ENCODE measurements at places on chromosomes 11 and 22. TPM values are rescaled to one million over a fixed set of nuclear protein-coding genes. Genes with fewer than 3 reads are reported as not detected.

- H3K4me1 ChIP-seq, result peaks cover 47% of the 10 kb centered on the region
- peaks cover 3% of the 10 kb centered on the region for H3K27me3 ChIP-seq
- H3K36me3 ChIP-seq, result peaks cover 14% of the 10 kb centered on the region
- H3K4me3 ChIP-seq, result no peak overlapping the region
Observed at GRCh38 chr11:76185931-76186401, 20.3 kb downstream of the WNT11 start.

GRCh38 chr11:91871048-91871447 is 353.6 kb upstream of the FAT3 start:
- no peaks in the 10 kb centered on the region for H3K27me3 ChIP-seq
- no peak overlapping the region for H3K4me3 ChIP-seq
- H3K36me3 ChIP-seq, result no peaks in the 10 kb centered on the region
- H3K4me1 ChIP-seq, result peaks cover 21% of the 10 kb centered on the region

GRCh38 chr11:76700177-76701100 is 29.9 kb upstream of the LRRC32 start:
- peak; percentile 88 for DNase-seq
- H3K27me3 ChIP-seq, result no peaks in the 10 kb centered on the region
- peak overlapping the region; percentile 7 for H3K27ac ChIP-seq
- H3K4me1 ChIP-seq, result peaks cover 15% of the 10 kb centered on the region
- H3K36me3 ChIP-seq, result no peaks in the 10 kb centered on the region

- H3K4me3 ChIP-seq, result no peak overlapping the region
- peaks cover 16% of the 10 kb centered on the region for H3K4me1 ChIP-seq
- H3K36me3 ChIP-seq, result no peaks in the 10 kb centered on the region
- no peaks in the 10 kb centered on the region for H3K27me3 ChIP-seq
Observed at GRCh38 chr22:33812360-33812977, 107.8 kb downstream of the LARGE1 start.

DNA sequence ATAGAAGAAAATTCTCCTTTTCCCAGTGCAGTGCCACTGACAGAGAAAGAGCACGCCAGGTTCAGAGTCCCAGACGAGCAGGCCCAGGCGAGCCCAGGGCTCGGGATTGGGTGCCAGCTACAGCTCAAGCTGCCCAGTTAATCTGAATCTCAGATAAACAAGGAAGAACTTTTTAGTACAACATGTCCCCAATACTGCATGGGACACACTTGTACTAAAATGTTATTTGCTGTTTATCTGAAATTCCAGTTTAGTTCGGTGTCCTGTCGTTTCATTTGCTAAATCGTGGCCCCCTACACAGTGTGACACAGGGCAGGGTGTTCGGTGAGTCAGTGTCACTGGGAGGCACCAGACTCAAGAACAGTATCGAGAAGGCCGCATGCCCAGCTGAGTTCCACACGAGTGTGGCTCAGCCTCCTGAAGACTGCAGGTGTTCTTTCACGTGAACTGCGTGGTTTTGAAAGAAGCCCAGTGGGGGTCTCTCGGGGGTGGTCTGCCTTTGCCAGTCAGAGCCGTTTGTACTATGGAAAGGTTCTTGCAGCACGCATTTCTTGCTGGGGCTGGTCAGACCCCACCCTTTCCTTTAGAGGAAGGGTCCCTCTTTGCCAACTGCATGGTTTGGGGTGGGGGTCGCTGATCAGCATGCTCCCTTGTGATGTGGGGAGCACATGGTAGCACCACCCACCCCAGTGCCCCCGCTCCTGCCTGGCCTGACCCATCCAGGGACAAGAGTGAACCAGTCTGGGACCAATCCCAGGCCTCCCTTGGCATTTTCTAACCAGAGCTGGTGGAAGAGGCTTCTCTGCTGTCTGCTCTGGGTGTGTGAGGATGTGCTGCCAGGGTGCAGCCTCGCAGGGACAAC is 115.6 kb upstream of the B3GAT1 start:
- H3K27me3 ChIP-seq, result peaks cover 9% of the 10 kb centered on the region
- no peaks in the 10 kb centered on the region for H3K36me3 ChIP-seq
- H3K4me3 ChIP-seq, result no peak overlapping the region

GRCh38 chr11:69017951-69018350 is 4.9 kb upstream of the MRGPRF start:
- no peak for DNase-seq
- no peak overlapping the region for H3K27ac ChIP-seq
- no peaks in the 10 kb centered on the region for H3K36me3 ChIP-seq
- no peak overlapping the region for H3K4me3 ChIP-seq
- H3K27me3 ChIP-seq, result peaks cover 19% of the 10 kb centered on the region

DNA sequence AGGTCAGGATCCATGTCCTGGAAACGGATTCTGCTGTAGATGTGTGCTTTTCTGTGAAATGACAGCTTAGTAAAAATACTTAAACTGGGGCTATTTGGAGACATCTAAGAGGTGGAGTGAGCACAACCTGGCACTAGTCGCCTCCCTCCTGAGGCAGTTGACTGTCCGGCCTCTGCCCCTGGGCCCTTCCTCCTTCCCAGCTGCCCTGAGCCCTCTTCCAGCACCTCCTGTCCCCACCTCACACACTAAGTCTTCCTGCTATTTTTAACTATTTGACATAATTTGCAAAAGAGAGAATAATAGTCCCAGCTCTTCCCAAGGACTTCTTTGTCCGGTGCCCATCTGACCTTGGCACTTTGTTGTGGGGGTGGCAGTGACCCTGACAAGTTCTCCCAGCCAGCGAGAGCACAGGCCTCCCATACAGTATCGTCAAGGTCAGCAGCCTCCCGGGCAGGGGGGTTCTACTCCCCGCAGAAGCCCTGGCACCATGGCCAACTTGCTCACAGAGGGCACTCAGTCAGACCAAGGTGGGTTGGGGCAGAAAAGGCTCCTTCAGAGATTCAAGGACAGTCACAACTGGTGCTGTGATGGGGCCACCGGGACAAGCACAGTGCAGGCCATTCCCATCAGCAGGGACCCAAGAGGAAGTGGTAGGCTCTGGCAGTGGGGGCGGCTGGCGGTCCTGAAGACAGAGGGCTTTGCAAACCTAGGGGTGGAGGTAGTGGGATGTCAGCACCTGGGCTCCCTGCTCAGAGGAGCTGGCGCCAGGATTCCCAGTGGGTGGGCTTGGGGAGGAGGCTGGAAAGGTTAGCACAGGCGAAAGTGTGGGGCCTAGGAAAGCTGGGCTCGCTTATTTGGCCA is 5.5 kb upstream of the NEAT1 start:
- peak overlapping the region; percentile 100 for H3K27ac ChIP-seq
- H3K36me3 ChIP-seq, result peaks cover 11% of the 10 kb centered on the region
- peaks cover 70% of the 10 kb centered on the region for H3K4me1 ChIP-seq
- no peak for DNase-seq
- H3K27me3 ChIP-seq, result no peaks in the 10 kb centered on the region

DNA sequence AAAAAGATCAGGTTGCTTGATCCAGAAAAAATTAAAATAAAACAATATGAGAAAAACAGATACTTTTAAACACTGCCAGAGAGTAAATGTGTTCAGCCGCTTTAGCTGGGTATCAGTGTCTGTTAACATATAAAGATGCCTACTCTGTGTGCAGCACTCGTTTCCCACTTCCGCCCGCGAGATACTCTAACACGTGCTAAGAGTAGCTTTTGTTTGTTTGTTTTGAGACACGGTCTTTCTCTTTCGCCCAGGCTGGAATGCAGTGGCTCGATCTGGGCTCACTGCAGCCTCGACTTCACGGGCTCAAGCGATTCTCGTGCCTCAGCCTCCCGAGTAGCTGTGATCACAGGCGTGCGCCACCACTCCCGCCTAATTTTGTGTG is 531 bp upstream of the MEN1 start:
- no peaks in the 10 kb centered on the region for H3K27me3 ChIP-seq
- H3K4me3 ChIP-seq, result peak overlapping the region; percentile 98
- H3K36me3 ChIP-seq, result peaks cover 25% of the 10 kb centered on the region

KCNJ1 gene
- total RNA-seq, result 0.18 TPM

C11orf87 gene
- 0.09 TPM for total RNA-seq

Measured in muscle of leg (tissue), 16 donors.